ENCODE measurements at places on chromosomes 12 and 14. TPM values are rescaled to one million over a fixed set of nuclear protein-coding genes. Genes with fewer than 3 reads are reported as not detected.

DNA sequence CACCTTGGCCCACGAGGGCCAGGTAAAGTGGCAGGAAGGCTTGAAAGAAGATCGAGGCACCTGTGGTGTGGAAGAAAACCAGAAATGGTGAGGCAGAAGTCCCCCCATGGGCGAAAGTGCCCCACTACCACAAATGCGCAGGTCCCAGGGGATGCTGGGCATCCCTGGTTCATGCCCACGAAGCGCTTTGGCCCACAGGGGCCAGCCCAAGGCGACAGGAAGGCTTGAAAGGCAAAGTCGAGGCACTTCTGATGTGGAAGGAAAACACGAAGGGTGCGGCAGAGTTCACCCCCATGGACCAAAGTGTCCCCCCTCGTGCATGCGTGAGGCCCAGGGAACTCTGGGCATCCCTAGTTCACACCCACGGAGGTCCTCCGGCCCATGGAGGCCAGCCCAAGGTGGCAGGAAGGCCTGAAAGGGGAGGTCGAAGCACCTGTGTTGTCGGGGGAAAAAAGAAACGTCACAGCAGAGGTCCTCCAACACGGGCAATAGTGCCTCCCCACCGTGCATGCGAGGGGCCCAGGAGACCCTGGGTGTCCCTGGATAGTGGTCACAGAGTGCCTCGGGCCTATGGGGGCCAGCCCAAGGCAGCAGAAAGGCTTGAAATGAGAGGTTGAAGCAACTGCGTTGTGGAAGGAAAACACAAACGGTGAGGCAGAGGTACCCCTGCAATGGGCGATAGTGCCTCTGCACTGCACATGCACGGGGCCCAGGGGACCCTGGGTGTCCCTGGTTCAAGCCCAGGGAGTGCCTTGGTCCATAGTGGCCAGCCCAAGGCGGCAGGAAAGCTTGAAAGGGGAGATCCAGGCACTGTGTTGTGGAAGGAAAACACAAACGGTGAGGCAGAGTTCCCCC lies 373.9 kb downstream of the ALG10 start:
- H3K4me3 ChIP-seq, result no peak overlapping the region
- peak; percentile 47 for DNase-seq
- H3K27ac ChIP-seq, result no peak overlapping the region
- no peaks in the 10 kb centered on the region for H3K4me1 ChIP-seq

DNA sequence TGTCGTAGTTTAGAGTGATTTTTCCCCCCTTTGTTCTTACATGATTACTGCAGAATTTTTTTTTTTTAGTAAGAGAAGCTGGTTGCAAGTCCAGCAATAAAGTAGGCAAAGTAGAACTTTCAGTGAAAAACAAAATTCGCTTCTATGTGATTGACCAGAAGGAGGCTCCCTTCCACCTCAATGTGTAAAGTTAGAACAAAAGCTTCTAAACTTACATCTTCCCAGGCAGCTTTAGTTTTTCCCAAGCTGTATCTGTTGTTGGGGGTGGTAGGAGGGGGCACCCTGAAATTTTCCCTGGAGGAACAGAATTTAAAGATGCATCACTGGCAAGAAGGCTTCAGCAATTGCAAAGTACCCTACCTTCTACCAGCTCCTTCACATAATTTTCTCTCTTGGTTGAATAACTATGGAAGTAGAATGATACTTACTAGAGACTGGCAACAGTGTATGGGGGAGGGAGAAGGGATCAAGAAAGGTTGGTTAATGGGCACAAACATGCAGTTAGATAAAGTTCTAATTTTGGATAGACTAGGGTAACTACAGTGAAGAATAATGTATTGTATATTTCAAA lies 87.3 kb upstream of the E2F7 start:
- no peaks in the 10 kb centered on the region for H3K36me3 ChIP-seq
- DNase-seq, result no peak
- H3K27me3 ChIP-seq, result no peaks in the 10 kb centered on the region
- no peak overlapping the region for H3K27ac ChIP-seq

DNA sequence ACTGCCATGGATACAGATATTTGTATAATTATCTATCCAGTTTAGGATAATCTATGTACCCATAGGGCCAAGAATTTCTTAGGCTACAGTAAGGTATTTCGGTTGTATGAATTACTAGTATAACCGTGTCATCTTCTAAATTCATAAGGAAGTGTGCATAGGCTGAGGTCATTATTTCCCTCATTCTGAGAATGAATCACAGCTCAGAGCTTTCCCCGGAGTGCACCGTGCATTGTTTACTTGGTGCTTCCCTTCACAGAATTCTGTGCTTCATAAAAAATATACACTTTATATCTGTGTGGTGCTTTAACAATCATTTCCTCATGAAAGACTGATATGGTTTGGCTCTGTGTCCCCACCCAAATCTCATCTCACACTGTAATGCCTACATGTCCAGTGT lies 514.1 kb downstream of the ETNK1 start:
- H3K36me3 ChIP-seq, result no peaks in the 10 kb centered on the region
- no peaks in the 10 kb centered on the region for H3K4me1 ChIP-seq
- H3K4me3 ChIP-seq, result no peak overlapping the region

GRCh38 chr12:32809846-32810245 lies 54.1 kb upstream of the YARS2 start:
- DNase-seq, result no peak
- H3K36me3 ChIP-seq, result peaks cover 44% of the 10 kb centered on the region
- no peak overlapping the region for H3K27ac ChIP-seq
- H3K4me1 ChIP-seq, result no peaks in the 10 kb centered on the region

DNA sequence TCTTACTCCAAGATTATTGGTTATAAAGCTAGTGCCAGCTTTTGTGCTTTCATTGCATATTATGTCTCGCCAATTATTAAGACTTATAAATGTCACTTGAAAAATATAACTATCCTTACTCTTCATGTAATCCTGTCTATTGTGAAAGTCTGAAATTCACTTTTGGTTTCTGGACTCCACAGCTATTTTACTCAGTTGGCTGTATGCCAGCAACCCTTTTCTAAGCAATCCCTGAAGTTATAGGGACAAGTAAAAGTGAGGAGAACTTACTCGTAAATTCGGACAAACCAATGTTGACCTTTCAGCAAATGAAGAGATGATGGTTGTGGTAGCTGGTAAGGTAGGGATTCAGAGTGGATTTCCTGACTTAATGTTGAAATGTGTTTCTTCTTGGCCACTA lies 196.3 kb downstream of the NPAS3 start:
- H3K27ac ChIP-seq, result no peak overlapping the region
- no peaks in the 10 kb centered on the region for H3K27me3 ChIP-seq
- no peaks in the 10 kb centered on the region for H3K36me3 ChIP-seq
- no peaks in the 10 kb centered on the region for H3K4me1 ChIP-seq
- no peak for DNase-seq

DNA sequence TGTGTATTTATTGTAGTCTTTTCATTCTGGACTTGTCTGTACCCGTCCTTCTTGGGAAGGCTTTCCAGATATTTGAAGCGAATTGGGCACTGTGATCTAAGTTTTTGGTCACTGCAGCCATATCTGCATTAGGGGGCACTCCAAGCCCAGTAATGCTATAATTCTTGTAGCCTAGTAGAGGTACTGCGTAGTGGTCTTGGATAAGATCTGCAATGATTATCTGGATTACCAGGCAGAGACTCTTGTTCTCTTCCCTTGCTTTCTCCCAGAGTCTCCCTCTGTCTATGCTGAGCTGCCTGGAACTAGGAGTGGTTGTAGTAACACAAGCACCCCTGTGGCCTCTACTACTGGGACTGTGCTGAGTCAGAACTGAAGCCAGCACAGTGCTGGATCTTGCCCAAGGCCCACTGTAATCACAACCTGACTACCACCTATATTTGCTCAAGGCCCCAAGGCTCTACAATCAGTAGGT lies 30.0 kb downstream of the SLC38A2 start:
- no peaks in the 10 kb centered on the region for H3K27me3 ChIP-seq
- no peaks in the 10 kb centered on the region for H3K36me3 ChIP-seq
- no peaks in the 10 kb centered on the region for H3K4me1 ChIP-seq
- no peak for DNase-seq
- H3K27ac ChIP-seq, result no peak overlapping the region
- no peak overlapping the region for H3K4me3 ChIP-seq

DNA sequence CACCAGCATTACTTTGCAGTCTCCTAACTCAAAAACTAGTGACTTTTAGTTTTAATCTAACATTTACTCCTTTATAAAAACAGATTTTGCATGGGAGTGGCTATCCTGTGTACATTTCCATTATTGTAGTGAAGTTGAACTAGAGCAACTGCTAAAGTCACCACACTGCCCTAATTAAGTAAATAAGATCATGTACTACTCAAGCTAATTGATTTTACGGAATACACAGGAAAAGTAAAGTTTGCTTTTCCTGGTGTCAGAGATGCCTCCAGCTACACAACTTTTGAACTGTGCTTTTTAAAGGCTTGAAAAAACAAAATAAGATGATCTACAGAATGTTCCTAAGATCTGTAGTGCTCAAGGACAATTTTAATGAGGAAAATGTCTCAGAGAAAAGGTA lies 50.4 kb upstream of the ATP2A2 start:
- H3K4me1 ChIP-seq, result peaks cover 8% of the 10 kb centered on the region
- no peak overlapping the region for H3K4me3 ChIP-seq
- H3K27ac ChIP-seq, result no peak overlapping the region
- H3K36me3 ChIP-seq, result peaks cover 16% of the 10 kb centered on the region

- H3K27me3 ChIP-seq, result no peaks in the 10 kb centered on the region
- no peaks in the 10 kb centered on the region for H3K36me3 ChIP-seq
- DNase-seq, result no peak
- no peak overlapping the region for H3K4me3 ChIP-seq
These were observed 7.7 kb upstream of the PPTC7 start for GRCh38 chr12:110590806-110591326.

- peak overlapping the region; percentile 86 for H3K4me3 ChIP-seq
- H3K27ac ChIP-seq, result peak overlapping the region; percentile 96
- H3K4me1 ChIP-seq, result peaks cover 57% of the 10 kb centered on the region
These were observed 3.4 kb upstream of the IRF2BPL start for GRCh38 chr14:77031759-77032490.

Gene MMP19
- 0.48 TPM for total RNA-seq
